ENCODE measurements at places on chromosomes 4 and X.

GRCh38 chr4:116397291-116397690, 688.1 kb downstream of the TRAM1L1 start:
- no peak for DNase-seq

DNA sequence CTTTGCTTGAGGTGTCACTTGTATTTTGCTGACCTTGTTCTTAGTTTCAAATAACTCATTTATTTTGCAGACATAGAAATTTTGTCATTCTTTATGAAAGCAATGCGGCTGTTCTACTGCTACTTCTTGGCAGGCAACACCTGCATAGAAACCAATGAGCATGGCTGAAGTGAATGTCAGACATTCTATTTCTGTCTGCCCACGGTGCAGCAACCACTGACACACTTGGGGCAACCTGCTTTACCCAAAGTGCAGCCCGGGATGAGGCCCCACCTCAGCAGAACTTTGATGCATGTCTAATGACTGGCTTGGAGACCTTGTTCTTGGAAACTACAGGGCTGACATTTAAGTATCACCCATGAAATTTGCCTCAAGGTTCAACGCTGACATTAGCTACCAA, 93.6 kb downstream of the RBM47 start:
- no peak for DNase-seq

DNA sequence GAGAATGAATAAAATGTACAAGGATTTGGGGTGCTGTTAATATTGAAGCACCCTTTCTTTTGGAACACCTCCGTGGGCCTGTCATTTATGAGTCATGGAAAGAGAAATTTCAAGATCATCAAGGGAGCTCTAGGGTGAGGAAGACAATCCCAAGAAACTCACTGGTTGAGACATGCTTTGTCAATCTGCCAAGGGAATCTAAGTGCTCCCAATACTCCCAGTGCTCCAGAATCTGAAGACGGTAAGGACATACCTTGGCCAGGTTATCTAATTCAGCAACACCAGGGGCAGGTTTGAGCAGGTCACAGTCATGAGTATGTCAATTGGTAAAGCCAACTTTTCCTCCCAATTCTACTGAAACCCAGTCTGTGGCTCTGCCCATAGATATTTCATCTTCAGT, 556.4 kb upstream of the CPEB2 start:
- DNase-seq: no peak

GRCh38 chrX:7690842-7691241, 152.1 kb upstream of the VCX start:
- DNase-seq: no peak

- no peak for DNase-seq
These were observed 4.3 kb downstream of the BANK1 start for GRCh38 chr4:101794806-101795205.

GRCh38 chr4:56648021-56648823, 32.9 kb downstream of the HOPX start:
- no peak for DNase-seq

- DNase-seq: no peak
These were observed 45.9 kb downstream of the PDLIM5 start for GRCh38 chr4:94497690-94498089.

GRCh38 chr4:8135666-8136065, 22.9 kb downstream of the ABLIM2 start:
- DNase-seq: no peak

GRCh38 chr4:81523672-81524327, 52.1 kb upstream of the RASGEF1B start:
- no peak for DNase-seq

DNA sequence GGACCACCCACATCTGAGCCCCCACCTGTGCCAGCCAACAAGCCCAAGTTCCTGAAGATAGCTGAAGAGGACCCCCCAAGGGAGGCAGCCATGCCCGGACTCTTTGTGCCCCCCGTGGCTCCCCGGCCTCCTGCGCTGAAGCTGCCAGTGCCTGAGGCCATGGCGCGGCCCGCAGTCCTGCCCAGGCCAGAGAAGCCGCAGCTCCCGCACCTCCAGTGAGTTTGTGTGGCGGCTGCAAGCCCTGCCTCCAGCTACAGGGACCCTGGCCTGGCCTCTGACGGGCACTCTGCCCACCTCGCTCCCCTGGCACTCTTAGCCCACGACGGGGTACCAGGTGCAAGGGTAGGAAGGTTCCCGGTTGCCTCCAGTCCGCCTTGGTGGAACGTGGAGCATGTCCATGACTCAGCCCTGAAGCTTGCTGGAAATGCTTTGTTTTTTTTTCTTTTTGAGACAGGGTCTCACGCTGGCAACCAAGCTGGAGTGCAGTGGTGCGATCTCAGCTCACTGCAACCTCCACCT, 13.7 kb upstream of the ADD1 start:
- no peak for DNase-seq

- no peak for DNase-seq
These were observed 21.2 kb downstream of the PTTG2 start for GRCh38 chr4:37981425-37981824.

DNA sequence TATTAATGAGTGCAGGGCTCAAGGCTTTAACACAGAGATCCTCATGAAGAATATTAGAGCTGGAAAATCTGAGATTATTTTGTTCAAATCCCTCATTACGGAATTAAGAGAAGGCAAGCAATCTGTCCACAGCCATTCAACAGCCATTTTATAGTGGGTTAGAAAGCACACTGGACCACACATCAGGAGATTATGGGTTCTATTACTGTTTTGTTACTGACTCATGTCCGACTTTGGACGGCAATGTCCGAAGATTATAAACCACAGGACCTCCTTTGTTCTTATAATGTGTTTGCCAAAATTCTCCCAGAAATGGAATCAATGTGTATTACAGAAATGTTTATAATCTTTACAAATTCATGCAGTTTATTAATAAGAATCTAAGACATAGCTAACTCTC, 8.1 kb downstream of the LAMTOR3 start:
- DNase-seq: no peak

- no peak for DNase-seq
These were observed 16.9 kb downstream of the ZBTB49 start for GRCh38 chr4:4306920-4307319.

GRCh38 chr4:75002381-75002780, 69.5 kb downstream of the PARM1 start:
- DNase-seq: no peak

DNA sequence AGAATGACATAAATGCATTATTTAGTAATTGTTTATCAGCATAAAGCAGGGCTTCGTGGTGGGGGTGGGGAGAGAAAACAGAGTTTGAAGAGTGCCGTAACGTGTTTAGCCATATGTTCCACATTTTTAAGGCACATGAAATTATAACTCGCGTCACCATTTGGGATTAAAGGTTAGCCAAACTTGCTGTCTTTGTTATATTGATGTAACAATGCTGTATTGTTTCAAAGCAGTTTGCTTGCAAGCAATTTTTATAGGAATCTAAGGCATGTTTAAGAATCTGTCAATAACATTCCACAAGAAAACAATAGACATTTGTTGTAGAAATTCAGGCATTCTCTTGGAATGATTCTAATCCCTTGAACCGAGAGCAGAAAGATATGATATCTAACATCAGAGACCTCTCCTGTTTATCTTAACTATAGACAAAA, 78.3 kb downstream of the CLDN22 start:
- no peak for DNase-seq

DNA sequence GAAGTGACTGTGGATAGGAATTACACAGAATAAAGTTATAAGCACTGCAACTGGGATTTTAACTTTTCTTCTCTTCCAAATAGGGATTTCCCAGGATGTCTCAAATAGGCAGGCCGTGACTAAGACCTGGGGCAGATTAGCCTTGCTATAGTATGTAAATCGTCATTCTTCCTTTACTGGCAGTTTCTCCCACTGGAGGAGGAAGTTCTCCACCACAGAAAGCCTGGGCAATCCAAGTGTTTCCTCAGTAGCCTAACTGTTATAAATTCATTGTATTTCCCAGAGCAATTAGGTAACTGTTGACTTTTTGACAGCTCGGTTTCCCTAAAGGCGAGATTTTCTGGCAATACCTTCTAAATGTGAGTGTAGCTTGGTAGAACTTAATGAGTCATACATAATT, at the start of gene TNIP3:
TNIP3 (minus strand) TSS at position 31 of the 400 bp plus-strand sequence. CDS start 196 bp downstream, outside the sequence.
- DNase-seq: no peak

- peak; percentile 4 for DNase-seq
These were observed 1.4 kb downstream of the HGFAC start for GRCh38 chr4:3442959-3443749.

GRCh38 chrX:13894888-13895565, 78.1 kb upstream of the GPM6B start:
- no peak for DNase-seq

DNA sequence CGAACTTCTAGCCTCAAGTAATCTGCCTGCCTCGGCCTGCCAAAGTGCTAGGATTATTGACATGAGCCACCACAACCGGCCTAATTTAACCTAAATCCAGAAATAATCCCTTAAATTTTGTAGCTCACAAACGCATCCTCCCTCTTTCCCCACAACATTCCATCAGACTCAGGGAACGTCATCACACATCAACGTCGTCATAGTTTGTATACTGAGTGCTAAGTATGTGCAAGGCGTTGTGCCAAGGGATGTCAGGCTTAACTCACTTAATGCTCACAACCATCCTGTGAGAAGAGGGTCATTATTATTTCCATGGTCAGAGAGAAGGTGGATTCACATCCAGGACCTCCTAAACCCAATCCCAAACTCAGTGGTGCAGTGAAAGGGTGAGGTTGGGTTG, 9.6 kb upstream of the GSX2 start:
- DNase-seq: no peak

GRCh38 chrX:70044541-70045245, 5.0 kb downstream of the AWAT2 start:
- no peak for DNase-seq

GRCh38 chr4:164731827-164732474, 22.0 kb upstream of the SMIM31 start:
- no peak for DNase-seq

- DNase-seq: no peak
These were observed 22.6 kb downstream of the RTL9 start for GRCh38 chrX:110381216-110381615.

GRCh38 chr4:124090021-124090420, 622.5 kb downstream of the ANKRD50 start:
- DNase-seq: no peak

Data from GF-D8 (cell line).